Melanocyte of skin (primary cell): ENCODE measurements at places on chromosomes 4 and X. TPM values are rescaled to one million over a fixed set of nuclear protein-coding genes. Genes with fewer than 3 reads are reported as not detected.

The MFSD8 gene
- total RNA-seq: 20.3 and 22.5 TPM in 2 replicates

The FGF2 gene
- total RNA-seq: 1.7 and 2.2 TPM in 2 replicates

The SMIM10L2A gene
- total RNA-seq: under 0.01 and 0.36 TPM in 2 replicates

The NDST4 gene
- total RNA-seq: not detected in 2 replicates

The STATH gene
- not detected in 2 replicates for total RNA-seq

The MAGED4 gene
- 3.9 and 9.7 TPM in 2 replicates for total RNA-seq

The IL2 gene
- total RNA-seq: not detected in 2 replicates

The HSD17B13 gene
- total RNA-seq: under 0.01 TPM in 1 of 2 replicates, not detected in the other

The CYLC1 gene
- not detected in 2 replicates for total RNA-seq
